ENCODE measurements at places on chromosomes 1 and 21.
A peak's percentile ranks its signal among the peaks of the same experiment; 100 is the strongest.

- DNase-seq = no peak
Measured at GRCh38 chr1:186662752-186663151, 17.5 kb downstream of the PTGS2 start.

GRCh38 chr1:8241417-8242014 lies 76.4 kb upstream of the SLC45A1 start:
- DNase-seq = no peak

- no peak for DNase-seq
Measured at GRCh38 chr1:236638945-236639344, 34.6 kb upstream of the HEATR1 start.

DNA sequence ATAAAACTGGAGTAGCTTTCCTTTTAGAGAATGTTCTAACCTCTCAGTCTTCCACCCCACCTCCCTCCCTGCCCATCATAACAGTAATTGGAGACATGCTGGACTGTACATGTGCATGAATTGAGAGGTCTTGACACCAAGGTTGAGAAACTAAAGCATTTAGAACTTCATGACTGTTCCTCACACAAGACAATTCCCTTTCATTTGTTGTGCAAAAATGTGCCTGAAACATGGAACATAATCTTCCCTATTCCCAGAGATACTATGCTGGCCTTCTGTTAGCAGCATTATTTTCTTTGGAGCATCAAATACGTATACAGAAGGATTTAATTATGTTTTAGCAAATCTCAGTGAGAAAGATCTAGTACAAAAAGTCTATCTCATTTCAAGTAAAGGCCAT lies 97.5 kb upstream of the KCNE2 start:
- no peak for DNase-seq

GRCh38 chr1:84425150-84425896 lies 27.0 kb downstream of the DNASE2B start:
- no peak for DNase-seq

DNA sequence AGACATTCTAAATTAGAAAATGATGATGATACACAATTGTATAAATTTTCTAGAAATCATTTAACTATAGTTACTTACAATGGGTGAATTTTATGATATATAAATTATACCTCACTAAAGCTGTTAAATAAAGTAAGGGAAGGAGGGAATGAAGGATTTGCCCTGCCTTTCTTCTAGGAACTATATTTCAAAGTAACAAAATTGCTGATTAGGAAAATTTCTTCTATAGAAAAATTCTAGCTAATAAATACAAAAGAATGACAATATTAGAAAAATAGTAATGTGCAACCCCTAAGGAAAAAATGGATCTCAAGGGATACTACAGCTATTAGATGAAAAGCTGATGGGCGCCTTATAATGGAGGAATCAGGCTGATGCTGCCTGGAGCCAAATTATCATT lies 23.1 kb downstream of the SPATA6 start:
- DNase-seq = no peak

- DNase-seq = no peak
Measured at GRCh38 chr1:100730130-100730529, 10.6 kb downstream of the VCAM1 start.

GRCh38 chr1:204076891-204077290 lies 4.0 kb downstream of the SOX13 start:
- no peak for DNase-seq

- no peak for DNase-seq
Measured at GRCh38 chr1:152442301-152442700, 28.2 kb upstream of the CRNN start.

DNA sequence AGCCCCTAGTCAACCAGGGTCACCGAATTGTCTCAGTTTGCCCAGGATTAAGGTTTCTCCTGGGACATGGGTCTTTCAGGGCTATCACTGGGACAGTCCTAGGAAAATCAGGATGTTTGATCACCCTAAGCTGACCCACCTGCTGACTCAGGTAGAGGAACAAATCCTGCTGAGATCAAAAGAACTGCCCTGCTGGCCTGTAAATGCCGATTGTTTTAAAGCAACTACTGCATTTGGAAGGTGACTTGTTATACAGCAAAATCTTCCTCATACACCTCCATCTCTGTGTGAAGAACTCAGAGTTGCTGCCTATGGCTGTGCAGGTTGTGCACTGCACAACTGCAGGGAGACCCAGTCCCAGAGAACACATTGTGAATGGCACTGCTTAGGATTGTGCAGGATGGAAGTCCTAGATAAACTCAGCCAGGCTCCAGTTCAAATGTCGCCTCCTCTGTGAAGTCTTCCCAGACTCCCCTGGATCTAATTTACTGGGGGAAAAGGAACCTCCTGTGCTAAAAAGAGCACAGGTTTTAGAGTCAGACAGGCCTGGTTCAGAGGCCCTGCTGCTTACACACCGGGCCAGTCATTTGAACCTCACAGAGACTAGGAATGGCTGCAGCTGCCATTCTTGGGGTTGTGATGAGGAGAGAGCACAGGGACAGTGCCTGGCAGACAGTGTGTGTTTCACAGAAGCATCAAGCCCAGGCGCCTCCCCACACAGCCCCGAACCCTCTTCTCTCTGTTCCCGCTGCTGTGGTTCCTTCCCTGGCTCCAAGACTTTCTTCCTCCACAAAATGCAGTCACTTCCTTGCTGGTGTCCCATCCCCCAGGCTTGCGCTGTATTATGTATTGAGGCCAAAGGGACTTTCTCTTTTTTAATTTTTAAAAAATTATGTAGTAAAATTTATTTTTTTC lies 23.2 kb upstream of the LRP8 start:
- no peak for DNase-seq

DNA sequence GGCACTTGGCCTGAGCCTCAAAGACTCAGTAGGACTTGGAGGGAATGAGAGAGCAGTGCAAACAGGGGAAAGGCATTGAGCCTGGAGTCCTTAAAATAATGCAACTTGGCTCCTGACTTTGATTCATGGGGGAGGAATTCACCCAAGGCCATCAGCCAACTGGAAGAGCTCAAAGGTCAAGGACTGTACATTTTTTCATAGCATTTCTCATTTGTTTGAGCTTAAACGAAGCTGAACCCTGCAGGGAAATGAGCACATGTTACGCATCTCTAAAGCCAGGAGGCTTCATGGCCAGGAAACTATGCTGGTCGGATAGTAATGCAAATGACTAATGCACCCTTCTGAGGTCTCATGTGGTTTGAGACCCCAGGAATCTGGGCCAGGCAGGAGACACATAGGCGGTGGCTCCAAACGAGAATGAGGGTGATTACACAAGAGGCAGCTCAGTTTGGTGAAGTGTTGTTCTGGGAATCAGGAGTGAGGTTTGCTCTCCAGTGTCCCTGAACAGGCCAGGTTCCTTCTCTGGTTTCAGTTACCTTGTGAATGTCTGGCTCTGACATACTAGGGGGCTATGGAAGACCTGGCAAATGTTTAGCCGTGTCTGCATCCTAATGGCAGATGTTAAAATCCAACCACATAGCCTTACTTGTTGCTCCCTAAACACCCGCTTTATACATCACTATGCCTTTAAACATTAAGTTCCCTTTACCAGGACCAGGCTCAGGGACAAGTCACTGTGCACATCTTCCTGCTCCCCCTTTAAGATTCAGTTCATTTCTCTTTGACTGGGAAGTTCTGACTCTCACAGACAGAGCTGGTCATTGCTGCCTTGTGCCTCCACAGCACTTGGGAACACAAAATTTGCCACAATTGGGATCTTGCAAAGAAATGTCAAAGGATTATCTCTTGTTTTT lies 503.9 kb upstream of the USP24 start:
- DNase-seq = no peak

GRCh38 chr1:214747050-214747635 lies 144.1 kb downstream of the CENPF start:
- no peak for DNase-seq

DNA sequence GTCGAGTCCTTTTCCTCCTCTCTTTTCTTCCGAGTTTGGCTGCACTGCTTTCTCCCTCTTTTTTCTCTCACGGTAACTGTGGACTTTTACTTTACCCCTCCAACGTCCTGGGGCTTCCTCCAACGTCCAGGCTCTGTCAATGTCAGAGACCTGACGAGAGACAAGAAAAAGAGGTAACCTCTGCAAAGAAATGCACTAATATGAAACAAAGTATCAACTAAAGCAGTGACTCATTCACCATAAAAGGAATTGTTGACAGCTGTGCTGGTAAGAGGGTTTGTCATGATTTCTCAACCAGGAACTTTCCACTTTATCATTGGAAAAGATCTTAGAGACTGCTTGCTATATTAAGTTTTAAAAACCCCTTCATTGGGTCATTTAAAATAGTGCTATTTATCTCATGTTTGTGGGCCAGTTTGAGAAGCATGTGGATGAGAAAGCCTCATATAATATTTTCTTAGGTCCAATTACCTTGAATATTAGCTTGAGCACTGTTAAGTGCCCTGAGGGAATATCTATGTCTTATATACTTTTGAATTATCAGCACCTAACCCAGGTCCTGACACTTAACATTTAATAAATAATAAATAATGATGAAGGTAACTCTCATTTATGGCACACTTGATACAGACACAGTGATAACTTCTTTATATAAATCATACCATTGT lies at the start of gene GBP2:
Gene GBP2 (minus strand): TSS at position 202 of the 668 bp plus-strand sequence. CDS start 4,148 bp downstream, outside the sequence.
- DNase-seq = no peak

GRCh38 chr1:198024782-198025181 lies 107.6 kb downstream of the LHX9 start:
- DNase-seq = no peak

DNA sequence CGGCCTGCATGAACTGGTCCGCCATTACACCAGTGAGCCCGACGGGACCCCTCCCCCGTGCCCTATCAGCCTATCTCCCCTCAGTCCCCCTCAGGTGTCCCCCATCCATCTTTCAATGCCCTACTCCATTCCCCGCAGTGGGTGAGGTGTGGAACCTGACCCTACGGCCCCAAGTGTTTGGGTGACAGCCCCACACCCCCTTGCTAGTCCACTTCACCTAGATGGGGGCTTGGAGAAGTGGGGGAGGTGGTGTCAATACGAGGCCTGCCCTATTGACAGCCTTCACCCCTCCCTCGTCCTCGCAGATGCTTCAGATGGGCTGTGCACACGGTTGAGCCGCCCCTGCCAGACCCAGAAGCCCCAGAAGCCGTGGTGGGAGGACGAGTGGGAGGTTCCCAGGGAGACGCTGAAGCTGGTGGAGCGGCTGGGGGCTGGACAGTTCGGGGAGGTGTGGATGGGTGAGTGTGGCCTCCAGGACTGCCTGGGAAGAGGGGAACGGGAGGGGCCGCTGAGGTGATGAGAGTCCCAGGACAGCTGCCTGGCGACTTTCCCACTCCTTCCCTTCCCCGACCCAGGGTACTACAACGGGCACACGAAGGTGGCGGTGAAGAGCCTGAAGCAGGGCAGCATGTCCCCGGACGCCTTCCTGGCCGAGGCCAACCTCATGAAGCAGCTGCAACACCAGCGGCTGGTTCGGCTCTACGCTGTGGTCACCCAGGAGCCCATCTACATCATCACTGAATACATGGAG lies 15.7 kb upstream of the HDAC1 start:
- DNase-seq = no peak

GRCh38 chr1:90725657-90726424 lies 8.7 kb upstream of the BARHL2 start:
- DNase-seq = no peak

GRCh38 chr21:35066824-35067223 lies 17.7 kb upstream of the RUNX1 start:
- DNase-seq = no peak

DNA sequence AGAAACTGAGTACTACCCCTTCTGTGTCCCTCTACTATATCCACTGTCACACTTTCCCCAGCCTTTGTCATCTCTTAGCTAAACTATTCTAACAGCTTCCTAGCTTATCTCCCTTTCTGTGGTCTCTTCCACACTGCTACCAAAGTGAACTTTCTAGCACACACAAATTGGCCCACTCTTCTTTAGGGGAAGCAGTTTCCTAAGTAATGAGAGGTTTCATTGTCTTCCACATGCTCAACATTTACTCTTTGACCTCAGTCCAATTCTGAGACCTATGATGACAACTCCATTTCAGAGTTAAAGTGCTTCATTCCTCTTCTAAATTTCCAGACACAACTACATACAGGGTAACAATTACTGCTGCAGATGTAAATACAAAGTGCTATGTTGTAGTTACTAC lies 32.9 kb downstream of the SCYL3 start:
- DNase-seq = no peak

DNA sequence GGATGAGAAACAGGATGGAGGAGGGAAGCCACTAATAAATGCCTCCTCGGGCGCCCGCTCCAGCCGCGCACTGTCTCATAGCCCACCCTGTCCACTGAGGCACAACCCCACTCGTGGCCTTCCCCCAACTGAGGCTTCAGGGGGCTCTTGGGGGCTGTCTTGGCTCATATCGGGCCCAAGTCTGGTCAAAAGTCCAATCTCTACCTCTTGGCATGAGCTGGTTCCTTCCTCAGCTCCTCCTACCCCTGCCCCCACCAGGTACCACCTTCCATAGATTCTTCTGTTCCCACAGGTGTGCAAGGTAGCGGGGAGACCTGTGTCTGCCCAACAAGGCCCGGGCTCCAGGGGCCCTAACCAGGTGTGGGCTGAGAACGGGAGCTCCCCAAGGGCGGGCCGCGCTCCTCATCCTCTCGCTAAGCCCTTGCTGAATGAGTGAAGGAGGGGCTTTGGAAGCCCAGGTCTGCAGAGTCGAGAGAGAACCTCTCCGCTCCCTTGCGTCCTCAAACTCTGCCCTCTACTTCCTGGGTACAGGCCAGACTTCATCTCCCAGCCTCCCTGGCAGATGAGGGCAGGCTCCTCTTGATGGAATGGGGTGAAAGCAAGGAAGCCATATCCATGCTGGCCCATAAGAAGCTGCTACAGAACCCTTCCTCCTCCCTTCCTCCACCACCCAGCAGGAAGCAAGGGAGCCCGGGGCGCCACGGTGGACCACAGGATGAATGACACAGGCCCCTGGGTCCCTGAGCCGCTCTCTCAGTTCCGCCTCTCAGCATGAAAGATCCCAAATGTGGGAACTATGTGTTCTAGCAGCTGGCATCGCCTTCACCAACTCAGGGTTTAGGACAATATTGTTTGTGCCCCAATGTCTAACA lies 74.7 kb downstream of the PSMG1 start:
- DNase-seq = no peak

DNA sequence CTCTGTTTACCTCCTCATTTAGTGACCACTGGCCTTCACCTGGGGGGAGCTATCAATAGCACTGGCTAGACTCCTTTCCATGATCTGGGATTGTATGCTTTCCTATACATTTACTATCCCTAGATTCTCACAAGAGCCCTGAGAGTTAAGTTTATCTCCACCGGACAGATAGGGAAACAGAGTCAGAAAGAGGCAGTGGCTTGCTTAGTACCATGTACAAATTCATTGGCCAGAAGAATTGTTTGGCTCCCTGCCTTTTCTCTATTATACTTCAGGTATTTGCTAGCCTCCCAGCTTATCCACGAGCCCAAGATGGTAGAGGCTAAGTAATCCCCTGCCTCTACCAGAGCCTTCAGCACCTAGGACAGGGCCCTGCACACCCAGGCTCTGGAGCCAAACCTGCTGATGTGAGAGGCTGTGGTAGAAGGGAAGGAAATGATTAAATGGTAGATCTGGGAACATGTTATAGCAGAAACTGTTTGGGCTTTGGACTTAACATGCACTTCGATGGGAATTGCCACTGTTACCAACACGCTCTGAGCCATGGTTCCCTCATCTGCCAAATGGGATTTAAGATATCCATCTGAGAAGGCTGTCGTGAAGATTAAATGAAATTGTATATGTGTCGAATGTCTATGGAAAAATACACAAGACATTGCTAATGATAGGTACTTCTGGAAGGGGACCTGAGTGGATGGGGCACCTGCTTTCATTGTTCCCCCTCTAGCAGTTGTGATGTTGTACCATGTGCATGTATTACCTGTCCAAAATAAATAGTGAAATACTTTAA lies 3.1 kb upstream of the BLACAT1 start:
- peak; percentile 28 for DNase-seq

Data from CD4-positive, alpha-beta T cell (primary cell).